ENCODE measurements at places on chromosomes 6 and 20.

- DNase-seq, result no peak
Observed at GRCh38 chr6:121548131-121548530, 112.7 kb downstream of the GJA1 start.

- DNase-seq, result no peak
Observed at GRCh38 chr6:24537771-24538385, 43.1 kb downstream of the ALDH5A1 start.

- DNase-seq, result no peak
Observed at GRCh38 chr20:25076201-25076600, 5.7 kb downstream of the VSX1 start.

DNA sequence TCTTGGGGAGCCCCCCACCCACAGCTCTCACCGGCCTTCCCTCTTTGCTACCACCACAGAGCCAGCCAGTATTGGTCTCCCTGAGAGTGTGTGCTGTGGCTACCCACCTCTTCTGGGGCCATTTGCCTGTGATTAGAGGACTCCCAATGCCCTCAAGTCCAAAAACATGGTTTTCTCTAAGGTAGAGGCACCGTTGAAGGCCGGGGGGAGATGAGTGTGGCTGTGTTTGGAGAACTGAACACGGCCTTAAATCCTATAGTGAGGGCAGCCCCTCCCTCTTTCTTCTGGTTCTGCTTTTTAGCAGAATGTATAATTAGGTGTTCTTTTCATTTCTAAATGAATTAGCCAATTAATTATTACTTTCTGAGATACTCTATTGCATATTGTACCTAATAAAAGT is 2.5 kb downstream of the CCR6 start:
- DNase-seq, result no peak

GRCh38 chr6:152404086-152404857 is 232.9 kb downstream of the SYNE1 start:
- no peak for DNase-seq

Data from pons (tissue), 1 donor.